ENCODE measurements at places on chromosomes 1 and 21.

DNA sequence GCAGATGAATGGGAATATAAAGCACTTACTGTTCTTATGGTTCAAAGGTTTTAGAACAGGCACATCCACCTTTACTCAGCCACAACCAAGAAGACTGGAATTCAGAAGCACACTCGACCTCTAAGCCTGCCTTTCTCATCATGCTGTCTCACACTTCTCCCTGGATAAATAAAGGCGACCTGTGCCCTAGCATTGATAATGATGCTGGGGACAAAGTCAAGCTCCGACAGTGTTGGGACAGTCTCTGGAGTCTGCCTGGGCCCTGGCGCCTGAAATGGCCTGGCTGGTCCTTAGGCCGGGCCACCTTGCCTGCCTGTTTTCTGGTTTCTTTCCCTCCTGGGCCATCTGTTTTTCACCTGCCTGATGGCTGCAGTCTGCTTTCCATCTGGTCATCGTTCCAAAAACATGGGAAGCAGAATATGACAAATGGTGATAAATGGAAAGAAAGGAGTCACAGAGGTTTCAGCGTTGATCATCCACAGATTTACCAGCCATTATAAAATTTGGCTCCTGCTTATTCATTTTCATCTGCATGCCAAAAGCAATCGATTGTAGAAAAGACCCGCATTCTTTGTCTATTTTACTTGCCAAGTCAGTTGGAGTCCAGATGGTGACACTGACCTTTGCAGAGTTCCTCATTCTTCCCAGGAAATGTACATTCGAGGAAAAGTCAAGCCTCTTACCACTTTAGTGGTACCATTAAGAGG, 91.2 kb upstream of the KCNJ15 start:
- DNase-seq, result no peak

DNA sequence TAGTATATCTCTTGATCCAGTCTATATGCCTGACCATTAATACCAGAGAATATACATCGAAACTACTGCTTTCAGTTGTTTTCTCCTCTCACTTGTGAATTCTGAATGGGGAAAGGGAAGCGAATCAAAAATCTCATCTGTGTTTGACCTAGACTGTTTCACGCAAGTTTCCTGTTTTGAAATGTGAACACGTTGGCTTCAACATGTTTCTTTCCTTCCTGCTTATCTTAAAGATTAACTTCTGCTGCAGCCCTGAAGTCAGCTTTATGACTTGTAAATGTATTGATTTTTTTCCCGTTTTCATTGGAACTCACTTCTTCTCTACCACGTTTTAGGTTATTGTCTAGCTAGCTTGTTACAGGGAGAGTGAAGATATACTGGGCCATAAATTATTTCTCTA, 49.9 kb downstream of the SNX27 start:
- peak; percentile 64 for DNase-seq

DNA sequence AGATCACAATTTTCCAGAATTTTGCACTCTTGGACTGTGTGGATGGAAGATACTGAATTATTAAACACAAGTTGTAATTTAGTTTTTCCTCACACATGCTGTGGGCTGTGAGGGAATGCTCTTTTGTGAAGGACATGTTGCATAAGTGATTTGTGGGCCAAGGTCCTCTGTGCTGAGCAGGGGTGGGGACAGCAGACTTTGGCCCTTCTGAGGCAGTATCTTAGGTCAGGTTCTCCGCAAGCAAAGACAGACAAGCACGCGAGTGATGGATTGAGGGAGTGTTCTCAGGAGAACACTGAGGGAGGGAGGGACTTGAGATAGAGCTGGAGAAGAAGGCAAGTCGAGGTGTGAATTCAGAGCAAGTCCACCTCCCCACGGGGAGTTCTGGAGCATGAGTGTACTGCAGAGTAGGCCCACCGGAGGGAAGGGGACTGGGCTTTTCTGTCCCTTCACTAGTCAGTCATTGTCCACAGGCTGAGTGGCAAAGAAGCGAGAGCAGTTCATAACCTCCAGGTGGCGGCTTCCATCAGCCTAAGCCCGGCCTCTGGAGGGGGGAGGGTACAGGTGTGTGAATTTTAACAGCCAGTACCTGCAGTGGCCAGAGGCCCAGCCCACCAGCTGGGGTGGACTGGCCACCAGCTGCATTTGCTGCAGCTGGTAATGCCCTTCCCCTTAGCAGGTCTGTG, 19.1 kb upstream of the CD101 start:
- no peak for DNase-seq

DNA sequence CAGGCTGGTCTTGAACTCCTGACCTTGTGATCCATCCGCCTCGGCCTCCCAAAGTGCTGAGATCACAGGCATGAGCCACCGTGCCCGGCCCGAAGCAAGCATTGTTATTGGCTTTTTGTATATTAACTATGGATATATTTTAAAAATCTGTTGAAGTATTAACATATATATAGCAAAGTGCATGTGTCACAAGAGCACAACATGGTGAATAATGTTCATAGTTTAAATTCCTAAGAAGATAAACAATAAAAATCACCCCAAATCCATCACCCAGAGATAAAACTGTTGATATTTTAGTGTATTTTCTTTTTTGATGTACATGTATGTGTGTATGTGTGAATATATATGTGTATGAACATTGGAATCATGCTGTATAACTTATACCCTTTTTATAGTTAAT, 9.1 kb upstream of the FOXE3 start:
- DNase-seq, result no peak

DNA sequence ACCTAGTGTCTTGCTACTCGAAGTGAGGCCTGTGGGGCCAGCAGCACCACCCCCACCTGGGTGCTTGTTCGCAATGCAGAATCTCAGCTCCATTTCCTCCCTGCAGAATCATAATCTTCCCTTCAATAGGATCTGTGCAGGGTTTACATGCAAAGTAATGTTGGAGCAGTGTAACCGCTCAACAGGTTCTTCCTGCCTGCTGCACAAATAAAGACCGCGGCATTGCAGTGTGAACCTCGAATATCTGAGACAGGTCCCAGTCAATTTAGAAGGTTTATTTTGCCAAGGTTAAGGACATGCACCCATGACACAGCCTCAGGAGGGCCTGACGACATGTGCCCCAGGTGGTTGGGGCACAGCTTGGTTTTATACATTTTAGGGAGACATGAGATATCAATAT, 119.2 kb downstream of the TLR5 start:
- DNase-seq, result no peak

DNA sequence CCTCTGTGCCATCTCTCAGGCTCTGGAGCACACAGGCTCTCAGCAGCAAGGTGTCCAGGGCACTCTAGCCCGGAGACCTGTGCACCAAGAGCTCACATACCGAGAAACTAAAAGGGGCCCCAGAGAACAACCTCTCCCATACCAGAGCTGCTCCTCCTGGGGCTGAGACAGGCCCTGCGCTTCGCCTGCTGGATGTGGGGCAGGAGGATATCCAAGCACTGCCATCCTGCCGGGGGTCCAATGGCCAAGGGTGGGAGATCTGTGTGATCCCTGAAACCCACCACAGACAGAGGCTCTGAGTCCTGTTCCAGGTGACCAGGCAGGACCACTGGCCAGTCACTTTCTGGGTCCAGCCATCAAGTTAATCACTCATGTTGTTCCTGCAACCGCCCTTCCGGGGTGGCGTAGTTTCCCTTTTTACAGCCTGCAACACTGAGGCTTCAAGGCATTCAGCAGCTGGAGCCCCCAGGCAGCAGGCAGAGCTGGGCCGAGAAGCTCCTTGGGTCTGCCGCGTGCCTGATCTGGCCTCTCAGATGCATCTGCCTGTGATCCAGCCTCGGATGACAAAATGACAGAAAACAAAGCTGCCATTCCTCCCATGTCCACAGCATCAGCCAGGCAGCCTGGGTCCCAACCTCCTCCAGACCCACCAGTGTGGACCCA, 36.7 kb upstream of the ACTRT2 start:
- no peak for DNase-seq

DNA sequence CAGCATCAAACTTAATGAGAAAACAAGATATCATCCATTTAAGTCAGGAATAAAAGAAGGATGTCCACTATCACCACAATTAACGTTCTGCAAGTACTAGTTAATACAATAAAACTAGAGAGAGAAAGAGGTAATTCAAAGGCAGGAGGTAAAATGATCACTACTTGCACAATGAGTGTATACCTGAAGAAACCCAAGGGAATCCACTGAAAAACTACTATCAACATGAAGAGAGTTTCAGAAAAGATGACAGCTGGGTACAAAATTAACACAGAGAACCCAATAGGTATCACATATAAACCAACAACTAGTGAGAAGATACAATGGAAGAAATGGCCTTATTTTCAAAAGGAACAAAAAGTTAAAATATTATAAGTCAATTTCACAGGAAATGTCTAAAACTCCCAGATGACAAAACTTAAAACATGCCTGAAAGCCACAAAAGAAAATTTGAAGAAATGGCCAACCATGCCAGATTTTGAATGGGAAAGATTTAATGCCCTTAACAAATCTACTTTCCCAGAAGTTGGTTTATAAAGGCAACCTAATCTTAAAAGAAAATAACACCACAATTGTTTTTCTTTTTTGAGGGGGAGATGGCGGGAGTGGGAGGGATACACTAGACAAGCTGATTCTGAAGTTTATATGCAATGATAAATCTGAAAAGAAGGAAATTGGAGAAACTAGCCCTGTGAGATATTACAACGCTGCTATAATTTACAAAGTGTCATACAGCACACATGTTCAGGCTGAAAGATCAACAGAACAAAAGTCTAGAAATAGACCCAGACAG, 17.8 kb downstream of the VPS26C start:
- no peak for DNase-seq

DNA sequence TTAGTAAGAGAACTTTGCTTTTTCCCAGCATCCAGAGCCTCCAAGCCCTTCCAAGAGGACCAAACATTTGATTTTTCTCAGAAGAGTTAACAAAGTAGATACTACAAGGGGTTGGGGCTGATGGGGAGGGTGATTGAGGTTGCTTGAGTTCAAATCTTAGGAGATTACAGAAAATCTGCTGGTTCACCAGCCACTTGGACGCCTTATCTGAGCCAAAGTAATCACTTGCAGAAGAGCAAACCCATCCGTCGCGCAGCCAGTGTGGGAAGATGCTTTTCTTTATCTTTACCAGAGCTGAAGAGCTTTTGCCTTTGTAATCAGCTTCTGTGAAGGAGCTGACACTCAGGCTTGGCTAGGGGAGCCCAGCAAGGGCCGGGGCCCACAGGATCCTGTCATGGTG, 91.9 kb upstream of the CTTNBP2NL start:
- DNase-seq, result no peak

DNA sequence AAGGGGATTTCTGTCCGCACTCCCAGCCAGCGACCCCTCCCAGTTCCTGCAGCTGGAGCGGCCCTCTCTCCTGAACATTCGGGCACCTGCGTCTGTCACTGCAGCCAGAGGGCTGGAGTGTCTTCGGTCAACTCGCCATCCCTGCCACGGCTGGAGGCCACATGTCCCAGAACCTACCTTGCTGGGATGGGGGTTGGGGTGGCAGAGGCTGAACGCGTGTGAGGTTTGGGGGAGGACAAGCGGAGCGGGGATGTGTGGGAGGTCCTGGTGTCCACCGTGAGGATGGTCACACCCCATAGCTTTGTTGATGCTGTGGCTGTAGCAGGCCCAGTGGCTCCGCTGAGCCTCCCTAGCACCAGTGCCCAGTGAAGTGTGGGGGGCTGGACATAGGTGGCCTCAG, 14.8 kb upstream of the C1orf174 start:
- no peak for DNase-seq

All from suppressor macrophage treated with lipopolysaccharide for 4 hours (primary cell).